ENCODE measurements at places on chromosomes 7 and 10.

- H3K27me3 ChIP-seq, result no peaks in the 10 kb centered on the region
- H3K27ac ChIP-seq, result no peak overlapping the region
- DNase-seq, result no peak
Observed at GRCh38 chr10:107924458-107924857, 760.0 kb upstream of the SORCS1 start.

DNA sequence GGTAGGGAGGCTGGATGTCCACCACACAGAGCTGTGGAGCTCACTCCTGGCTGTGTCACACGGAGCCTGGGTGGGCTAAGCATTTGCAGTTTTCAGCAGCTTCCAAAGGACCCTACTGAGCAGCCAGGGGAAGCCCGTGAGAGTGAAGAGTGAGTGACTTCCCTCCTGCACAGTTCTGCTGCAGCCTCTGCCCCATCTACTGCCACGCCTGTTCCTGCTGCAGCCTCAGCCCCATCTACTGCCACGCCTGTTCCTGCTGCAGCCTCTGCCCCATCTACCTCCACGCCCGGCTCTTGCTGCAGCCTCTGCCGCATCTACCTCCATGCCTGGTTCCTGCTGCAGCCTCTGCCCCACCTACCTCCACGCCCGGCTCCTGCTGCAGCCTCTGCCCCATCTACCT is 12.2 kb downstream of the ADAM8 start:
- H3K4me3 ChIP-seq, result no peak overlapping the region
- no peaks in the 10 kb centered on the region for H3K27me3 ChIP-seq
- no peaks in the 10 kb centered on the region for H3K36me3 ChIP-seq
- H3K27ac ChIP-seq, result no peak overlapping the region

DNA sequence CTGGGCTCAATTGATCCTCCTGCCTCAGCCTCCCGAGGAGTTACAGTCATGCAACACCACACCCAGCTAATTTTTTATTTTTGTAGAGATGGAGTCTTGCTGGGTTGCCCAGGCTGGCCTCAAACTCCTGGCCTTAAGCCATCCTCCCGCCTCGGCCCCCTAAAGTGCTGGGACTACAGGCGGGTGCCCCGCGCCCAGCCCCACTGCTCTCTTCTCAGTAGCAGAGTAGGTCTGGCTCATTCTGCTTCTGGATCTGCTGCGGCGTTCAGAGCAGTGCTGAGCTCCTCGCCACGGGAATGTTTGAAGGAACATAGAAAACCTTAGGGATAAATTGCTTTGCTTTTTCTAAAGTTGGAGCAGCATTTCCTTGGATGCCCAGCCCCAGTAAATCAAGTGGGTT is 27.4 kb downstream of the WIPI2 start:
- no peak for DNase-seq
- H3K4me1 ChIP-seq, result no peaks in the 10 kb centered on the region
- H3K27ac ChIP-seq, result no peak overlapping the region
- no peak overlapping the region for H3K4me3 ChIP-seq

GRCh38 chr7:76300166-76300731 is 2.2 kb upstream of the HSPB1 start:
- H3K36me3 ChIP-seq, result no peaks in the 10 kb centered on the region
- H3K27me3 ChIP-seq, result no peaks in the 10 kb centered on the region
- DNase-seq, result peak; percentile 82
- peaks cover 20% of the 10 kb centered on the region for H3K4me1 ChIP-seq
- H3K4me3 ChIP-seq, result no peak overlapping the region

DNA sequence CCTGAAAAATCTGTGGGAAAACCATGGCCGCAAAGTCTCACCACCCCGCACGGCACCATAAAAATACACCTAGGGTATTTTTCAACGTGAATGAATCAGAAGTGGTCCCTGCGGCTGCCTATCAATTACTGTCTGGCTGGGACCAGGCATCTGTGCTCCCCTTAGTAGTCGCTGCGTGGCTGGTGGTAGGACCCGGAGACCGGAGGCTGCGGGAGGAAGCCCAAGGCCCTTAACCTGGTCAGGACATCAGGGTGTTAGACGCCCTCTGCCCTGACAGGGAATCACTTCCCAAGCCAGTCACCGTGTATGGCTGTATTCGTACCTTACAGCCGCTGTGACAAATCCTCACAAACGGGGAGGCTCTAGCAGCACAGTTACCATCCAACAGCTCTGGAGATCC is 141.5 kb upstream of the PPP2R2D start:
- no peaks in the 10 kb centered on the region for H3K27me3 ChIP-seq
- no peak overlapping the region for H3K4me3 ChIP-seq
- no peaks in the 10 kb centered on the region for H3K36me3 ChIP-seq
- no peak overlapping the region for H3K27ac ChIP-seq
- no peak for DNase-seq

- no peak overlapping the region for H3K4me3 ChIP-seq
- DNase-seq, result no peak
- no peaks in the 10 kb centered on the region for H3K27me3 ChIP-seq
Observed at GRCh38 chr7:148318838-148319237, 271.7 kb upstream of the C7orf33 start.

GRCh38 chr10:35972275-35972674 is 330.2 kb upstream of the FZD8 start:
- no peaks in the 10 kb centered on the region for H3K36me3 ChIP-seq
- H3K4me3 ChIP-seq, result no peak overlapping the region
- H3K4me1 ChIP-seq, result no peaks in the 10 kb centered on the region
- H3K27me3 ChIP-seq, result no peaks in the 10 kb centered on the region
- H3K27ac ChIP-seq, result no peak overlapping the region
- DNase-seq, result no peak

GRCh38 chr10:36446881-36447280 is 678.5 kb upstream of the ANKRD30A start:
- H3K27me3 ChIP-seq, result no peaks in the 10 kb centered on the region
- no peak for DNase-seq
- no peaks in the 10 kb centered on the region for H3K36me3 ChIP-seq
- no peak overlapping the region for H3K4me3 ChIP-seq

All from prostate gland (tissue), 2 donors.